AG08395 (cell line): ENCODE measurements at places on chromosomes 5 and 9.

DNA sequence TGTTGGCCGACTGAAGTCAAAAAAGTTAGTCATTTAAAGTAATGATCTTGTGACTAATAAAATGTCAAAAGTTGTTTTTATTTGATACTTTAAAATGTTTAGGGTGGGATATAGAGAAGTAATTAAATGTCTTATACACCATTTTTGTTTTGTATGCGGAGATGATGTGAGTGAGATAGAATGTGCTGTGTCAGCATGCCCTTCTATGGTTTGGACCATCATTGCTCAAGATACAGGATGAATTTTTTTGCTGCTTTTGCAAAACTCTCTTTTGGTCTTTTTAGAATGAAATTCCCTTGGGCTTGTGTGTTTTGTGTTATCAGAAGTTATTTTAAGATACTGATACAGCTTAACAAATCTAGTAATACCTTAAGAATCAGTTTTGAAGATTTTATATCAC is 12.5 kb downstream of the SRFBP1 start:
- DNase-seq, result no peak

DNA sequence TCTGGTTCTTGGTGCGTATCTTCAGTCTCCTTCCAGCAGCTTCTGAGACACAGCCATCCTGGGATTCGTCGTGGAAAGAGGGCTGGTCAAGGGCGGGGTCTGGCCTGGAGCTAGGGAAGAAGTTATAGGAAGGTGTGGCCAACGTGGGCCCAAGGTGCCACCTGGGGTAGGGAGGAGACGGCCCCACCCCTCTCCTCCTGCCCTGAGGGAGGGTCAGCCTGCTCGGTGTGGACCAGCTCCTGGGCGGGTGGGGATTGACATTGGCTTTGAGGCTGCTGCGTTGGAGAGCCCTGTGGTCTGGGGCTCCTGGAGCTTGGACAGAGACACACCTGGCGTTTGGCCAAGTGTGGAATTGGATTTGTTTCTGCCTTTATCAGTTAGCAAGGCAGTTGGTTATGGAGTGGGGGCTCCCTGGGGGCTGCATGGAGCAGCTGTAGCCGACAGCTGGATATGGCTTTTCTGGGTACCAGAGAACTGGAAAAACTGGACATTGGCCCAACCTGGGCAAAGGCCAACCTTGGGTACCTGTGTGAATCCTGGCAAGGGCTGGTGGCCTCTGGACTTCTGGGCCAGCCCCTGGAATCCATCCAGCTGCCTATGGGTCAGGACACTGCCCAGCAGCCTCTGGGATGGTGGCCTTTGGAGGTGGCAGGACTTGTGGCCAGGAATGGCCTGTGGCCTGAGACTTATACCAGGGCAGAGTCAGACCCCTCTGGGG is 75.7 kb upstream of the PPP1R26 start:
- no peak for DNase-seq

GRCh38 chr5:124056326-124056990 is 544.5 kb downstream of the CSNK1G3 start:
- DNase-seq, result no peak

- no peak for DNase-seq
These were observed 413 bp upstream of the AUH start for GRCh38 chr9:91362051-91362611.

- no peak for DNase-seq
These were observed 165.2 kb downstream of the SLCO4C1 start for GRCh38 chr5:102130890-102131289.

- peak; percentile 32 for DNase-seq
These were observed 1.4 kb downstream of the TJP2 start for GRCh38 chr9:69175486-69175885.

GRCh38 chr5:40485021-40485998 is 194.4 kb upstream of the PTGER4 start:
- DNase-seq, result no peak

GRCh38 chr9:87859786-87860185 is 22.9 kb upstream of the SPATA31E1 start:
- DNase-seq, result no peak

DNA sequence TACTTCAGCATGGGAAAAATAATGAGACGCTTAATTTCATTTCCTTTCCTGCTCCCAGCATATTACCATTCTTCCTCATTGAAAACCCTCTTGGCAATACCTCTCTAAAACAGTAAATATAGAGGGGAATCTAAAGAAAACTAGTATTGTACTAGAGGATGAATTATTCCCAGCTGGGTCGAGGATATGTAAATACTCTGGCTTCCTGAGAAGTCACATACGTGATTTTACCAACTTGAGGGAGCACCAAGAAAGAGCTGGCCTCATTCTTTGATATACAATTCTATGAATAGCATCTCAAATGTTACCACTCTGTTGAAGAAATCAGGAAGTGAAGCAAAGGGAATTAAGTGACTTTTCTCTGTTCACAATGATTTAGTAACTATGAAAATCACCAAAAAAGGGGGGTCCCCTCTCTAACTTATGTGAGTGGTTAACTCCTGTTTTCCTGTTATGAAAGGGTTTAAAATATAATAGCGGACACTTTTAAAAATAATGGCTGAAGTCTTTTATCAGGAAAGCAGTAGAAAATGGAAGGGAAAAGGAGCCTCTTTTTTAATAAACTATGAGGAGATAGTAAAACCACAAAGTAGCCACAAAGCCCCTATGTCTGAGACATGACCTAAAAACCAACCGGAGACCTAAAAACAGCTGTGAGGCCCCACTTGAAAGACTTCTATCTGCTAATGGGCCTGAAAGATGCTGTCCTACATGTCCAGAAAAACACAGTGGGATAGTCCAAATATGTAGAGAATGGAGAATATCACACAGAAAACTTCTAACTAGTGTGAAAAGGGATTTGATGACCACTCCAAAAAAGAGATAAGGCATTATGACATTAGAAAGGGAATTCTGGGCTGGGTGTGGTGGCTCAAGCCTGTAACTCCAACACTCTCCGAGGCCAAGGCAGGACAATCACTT is 42.6 kb downstream of the LPAR1 start:
- no peak for DNase-seq

GRCh38 chr5:167458412-167458811 is 833.0 kb upstream of the WWC1 start:
- no peak for DNase-seq

DNA sequence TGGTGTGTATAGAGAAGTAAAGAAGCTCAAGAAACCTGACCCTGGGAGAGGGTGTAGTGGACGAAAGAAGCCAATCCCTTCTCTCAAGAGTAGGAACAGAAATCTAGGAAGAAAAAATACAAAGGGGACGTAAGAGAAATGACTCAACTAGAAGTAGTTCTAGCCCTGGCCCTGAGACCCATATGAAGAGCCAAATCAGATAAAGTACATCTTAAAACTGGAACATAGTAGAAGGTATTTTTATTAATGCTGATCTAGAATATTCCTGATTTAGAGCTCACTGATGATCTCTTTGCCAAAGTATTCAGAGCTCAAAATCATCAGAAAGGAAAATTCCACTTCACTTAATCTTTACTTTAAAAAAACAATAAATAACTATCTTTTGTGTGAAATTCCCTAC is 184.8 kb downstream of the MLLT3 start:
- no peak for DNase-seq

DNA sequence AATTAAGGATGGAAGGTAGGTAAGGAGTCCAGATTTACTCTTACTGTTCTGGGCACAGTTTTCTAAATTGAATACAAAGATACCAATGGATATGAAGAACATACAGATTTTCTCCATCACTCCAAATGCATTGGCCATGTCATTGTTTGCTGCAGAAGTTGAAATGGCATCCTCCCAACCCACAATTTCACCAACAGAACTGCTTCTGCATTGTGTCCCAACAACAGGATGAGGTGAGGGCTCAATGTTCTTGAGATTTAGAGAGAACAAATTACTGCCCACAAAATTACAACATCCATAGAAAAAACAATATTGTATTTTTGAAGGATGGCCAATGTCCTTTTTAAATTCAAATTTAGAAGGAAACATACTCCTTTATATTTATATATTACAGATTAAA is 88.9 kb downstream of the NUDT12 start:
- no peak for DNase-seq

GRCh38 chr5:171166766-171167165 is 142.3 kb upstream of the TLX3 start:
- no peak for DNase-seq

DNA sequence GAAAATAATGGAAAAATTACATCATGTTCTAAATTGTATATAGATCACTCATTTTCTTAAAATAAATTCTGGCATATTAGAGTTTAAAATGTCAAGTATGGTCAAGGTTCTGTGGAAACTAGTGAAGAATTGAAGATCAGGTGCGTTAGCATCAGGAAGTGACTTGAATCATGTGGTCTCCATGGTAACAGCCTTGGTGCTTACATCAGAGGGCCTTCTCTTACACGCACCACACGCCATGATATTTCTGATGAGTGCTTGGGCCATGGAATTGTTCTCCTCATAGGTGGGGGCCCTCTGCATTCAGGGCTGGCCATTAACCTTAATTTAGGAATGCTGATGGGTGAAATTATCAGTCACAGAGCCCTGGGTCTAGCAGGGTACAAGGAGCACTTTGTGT is 288.1 kb upstream of the EFNA5 start:
- no peak for DNase-seq

DNA sequence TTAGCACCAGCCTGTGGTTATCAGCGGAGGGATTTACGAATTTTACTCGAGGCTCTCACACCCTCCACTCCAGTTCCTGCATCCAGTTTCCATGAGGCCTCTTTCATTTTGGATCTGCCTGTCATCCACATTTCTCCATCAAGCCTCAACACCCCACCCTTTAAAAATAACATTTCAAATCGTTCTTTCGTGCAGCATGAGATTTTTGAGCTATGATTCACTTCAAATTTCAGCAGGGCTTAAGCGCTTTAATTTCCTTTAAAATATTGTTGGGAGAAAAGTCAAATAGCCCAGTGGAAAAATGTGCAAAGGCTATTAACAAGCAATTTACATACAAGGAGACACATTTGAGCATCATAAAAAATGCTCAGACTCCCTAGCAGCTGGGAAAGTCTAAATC is 103.2 kb downstream of the MSX2 start:
- no peak for DNase-seq

- no peak for DNase-seq
These were observed 480 bp upstream of the TXNDC8 start for GRCh38 chr9:110338143-110338542.

GRCh38 chr9:107960916-107961315 is 471.3 kb upstream of the KLF4 start:
- no peak for DNase-seq

DNA sequence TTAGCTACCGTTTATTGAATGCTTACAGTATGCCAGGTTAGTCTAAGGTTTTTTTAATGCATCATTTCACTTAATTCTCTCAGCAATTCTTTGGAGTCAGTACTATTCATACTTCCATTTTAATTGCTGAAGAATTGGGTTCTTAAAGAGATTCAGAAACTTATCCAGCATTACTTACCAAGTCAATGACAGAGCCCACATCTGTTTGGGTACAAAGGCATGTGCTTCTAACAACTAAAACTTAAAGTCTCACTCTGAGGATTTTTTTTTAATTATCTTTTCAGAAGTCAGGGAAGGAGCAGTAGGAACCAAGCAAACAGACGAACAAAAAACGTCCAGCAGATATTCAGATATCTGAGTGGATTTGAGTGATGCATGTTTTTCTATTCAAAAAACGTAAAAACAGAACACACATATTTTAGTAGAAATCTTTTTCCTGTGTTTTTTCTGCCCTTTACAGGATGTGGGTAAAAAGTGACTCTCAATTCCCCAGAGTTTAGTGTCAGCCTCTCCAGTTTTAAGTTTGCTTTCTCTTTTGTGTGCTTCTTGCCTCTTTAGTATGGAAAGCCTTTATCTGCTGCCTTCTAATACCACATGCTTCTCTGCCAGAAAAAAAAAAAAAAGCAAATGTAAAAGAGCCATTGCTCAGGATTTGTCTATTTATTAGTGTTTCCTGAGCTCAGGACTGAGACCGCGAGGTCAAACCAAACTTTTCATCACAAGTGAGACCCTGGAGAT is 118.0 kb downstream of the PRKACG start:
- DNase-seq, result no peak

DNA sequence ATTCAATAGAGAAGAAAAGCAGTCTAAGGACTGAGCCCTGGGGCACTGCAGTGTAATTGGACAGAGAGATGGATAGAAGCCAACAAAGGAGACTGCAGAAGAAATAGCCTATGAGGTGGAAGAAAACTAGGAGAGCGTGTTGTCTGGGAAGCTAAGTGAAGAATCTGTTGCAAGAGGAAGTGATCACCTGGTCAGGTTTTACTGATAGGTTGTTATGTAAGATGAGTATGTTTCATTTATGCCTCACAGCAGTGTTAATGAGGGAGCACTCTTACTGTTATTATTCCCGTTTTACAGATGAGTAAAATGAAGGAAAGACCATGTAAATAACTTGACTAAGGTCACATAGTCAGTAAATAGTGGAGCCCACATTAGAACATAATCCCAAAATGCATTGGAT is 80.0 kb upstream of the GRHPR start:
- DNase-seq, result no peak

GRCh38 chr5:1794901-1795290 is 4.7 kb downstream of the MRPL36 start:
- DNase-seq, result no peak

- DNase-seq, result no peak
These were observed 34.8 kb downstream of the TNFSF8 start for GRCh38 chr9:114895521-114895991.

DNA sequence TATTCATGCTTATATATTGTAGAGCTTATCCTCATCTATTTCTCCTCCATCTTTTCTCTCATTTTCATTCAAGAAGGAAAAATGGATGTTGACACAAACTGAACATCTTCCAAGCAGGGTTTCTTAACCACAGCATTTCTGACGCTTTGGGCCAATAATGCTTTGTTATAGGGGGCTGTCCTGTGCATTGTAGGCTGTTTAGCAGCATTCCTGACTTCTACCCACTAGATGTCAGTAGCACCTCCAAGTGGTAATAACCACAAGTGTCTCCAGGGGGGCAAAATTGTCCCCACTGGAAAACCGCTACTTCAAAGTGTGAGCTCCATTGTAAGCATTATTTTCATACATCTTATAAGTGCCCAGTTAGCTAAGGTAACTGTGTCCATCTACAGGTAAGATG is 2.6 kb upstream of the TXNDC8 start:
- no peak for DNase-seq

- no peak for DNase-seq
These were observed 171.4 kb downstream of the SGCD start for GRCh38 chr5:156498226-156498980.

GRCh38 chr9:91001146-91001611 is 199.6 kb downstream of the SYK start:
- peak; percentile 40 for DNase-seq

DNA sequence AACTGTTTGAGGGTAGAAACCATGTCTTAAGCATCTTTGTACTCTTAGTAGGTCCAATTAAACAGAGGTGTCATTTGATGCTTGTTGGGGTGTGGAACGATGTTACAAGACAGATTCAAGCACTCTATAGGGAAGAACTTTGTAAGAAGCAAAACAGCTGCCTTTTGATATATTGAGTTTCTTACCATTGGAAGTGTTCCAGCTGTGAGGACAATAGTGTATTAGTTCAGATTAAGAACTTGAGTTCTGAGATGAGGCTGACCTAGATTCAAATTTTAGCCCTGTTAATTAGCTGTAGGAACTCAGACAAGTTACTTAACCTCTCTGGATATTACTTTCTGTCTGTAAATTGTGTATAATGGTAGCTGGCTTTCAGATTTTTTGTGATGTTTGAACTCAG is 19.6 kb upstream of the ZNF462 start:
- no peak for DNase-seq

GRCh38 chr5:35319333-35320002 is 89.2 kb upstream of the PRLR start:
- DNase-seq, result peak; percentile 7

- DNase-seq, result no peak
These were observed 223.4 kb downstream of the PARP8 start for GRCh38 chr5:50889790-50890189.
